ENCODE measurements at places on chromosomes 7 and 10.

- no peak for DNase-seq
These were observed 48.5 kb downstream of the CALD1 start for GRCh38 chr7:134827889-134828288.

DNA sequence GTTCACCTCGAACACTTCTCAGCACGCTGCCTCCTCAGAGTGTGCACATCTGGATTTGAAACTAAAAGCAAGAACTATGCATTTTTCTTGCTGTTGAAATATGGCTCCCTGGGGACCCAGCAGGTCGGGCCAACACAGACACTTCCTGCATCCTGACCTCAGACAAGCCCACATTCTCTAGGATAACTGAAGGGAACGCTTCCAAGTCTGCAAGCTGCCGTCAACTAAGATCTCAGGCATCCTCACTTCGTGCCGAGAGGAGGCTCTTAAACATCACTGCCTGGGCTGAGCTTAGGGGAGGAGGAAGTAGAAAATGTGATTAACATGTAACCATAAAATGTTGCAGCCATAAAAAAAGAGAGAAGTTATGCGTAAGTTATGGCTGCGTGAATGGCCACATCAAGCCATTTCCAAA, 65.5 kb downstream of the PYROXD2 start:
- no peak for DNase-seq

DNA sequence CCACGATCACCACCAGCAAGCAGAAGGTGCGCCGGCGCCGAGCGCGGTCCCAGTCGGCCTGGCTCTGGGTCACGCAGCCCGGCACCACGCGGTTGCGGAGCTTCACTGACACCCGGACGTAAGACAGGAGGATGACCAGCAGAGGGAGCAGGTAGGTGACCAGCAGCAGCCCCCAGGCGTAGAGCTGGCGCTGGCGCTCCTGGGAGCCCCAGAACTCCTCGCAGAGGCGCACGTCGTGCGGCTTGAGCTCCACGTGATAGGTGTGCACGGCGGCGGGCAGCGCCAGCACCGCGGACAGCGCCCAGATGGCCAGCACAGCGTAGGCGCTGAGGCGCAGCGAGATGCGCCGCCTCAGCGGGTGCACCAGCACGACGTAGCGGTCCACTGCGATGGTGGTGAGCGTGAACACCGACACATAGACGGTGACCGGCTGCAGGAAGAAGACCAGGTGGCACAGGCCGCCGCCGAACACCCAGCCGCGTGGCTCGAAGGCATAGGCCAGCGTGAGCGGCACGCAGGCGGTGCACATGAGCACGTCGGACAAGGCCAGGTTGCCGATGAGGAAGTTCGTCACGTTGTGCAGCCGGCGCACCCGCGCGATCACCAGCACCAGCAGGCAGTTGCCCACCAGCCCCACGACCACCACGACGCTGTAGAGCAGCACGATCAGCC, 920 bp downstream of the PRLHR start:
- peak; percentile 5 for DNase-seq

GRCh38 chr7:38831259-38831996, 77.6 kb downstream of the VPS41 start:
- no peak for DNase-seq

DNA sequence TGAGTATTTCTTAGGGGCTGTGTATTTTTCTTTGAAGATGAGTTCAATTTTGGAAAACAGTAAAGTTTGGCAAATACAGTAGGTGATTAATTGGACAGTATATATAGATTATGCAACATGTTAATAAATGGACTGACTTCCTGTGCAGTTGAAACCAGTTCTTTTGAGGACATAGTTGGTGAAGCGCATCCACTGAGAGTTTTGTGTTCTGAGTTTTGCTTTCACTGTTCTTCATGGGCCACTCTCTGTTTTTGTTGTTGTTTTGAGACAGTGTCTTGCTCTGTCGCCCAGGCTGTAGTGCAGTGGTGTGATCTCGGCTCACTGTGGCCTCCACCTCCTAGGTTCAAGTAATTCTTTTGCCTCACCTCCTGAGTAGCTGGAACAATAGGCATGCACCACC, 109.0 kb downstream of the SDHAF3 start:
- DNase-seq = no peak

DNA sequence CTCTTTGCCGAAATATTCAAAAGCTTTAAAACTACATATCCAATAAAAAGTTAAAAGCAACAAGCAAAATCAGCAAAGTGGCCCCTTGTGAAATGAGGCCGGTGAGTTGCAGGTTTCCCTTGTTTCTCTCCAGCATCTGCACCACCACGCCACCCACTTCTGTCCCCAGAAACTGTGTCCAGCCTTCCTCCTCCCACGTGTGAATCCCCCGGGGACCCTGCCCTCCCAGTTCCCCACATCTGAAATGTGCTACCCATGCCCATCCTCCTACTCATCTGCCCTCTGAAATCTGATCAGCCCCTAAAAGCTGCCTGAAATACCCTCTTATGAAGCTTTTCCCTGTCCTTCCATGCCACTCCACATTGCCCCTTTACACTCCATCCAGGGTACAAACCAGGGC, 3.8 kb downstream of the ALOX5 start:
- no peak for DNase-seq

DNA sequence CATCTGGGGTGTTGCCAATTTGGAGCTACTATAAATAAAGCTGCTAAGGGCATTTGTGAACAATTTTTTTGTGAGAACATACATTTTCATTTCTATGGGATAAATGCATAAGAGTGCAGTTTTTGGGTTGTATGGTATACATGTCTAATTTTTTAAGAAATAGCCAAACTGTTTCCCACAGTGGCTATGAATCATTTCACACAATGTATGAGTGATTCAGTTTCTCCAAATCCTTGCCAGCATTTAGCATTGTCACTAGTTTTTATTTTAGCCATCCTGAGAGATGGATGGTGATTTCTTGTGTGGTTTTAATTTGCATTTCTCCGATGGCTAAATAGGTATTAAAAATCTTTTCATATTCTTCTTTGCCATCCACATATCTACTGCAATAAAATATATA, 105.3 kb downstream of the AMPH start:
- no peak for DNase-seq

DNA sequence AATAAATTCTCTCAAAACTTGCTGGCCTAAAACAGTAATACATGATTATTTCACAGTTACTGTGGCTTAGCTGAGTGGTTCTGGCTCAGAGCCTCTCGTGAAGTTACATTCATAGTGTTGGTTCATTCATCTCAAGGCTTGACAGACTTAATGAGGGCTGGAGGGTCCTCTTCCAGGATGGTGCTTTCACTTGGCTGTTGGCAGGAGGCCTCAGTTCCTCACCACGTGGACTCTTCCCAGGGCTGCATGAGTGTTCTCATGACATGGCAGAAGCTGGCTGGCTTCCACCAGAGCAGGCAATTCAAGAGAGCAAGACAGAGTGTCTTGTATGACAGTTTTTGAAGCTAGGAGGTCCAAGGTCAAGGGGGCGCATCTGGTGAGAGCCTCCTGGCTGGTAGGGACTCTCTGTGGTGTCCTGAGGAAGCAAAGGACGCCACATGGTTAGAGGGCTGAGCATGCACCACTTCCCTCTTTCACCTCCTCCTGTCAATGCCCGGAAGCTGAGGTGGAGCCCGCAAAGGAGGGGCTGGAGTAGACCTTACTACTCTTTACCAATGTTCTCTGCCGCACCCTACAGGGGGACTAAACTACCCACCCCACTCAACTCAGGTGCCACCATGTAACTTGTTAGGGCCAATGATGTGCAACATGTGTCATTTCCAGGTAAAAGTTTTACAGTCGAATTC, 58.2 kb upstream of the YAE1 start:
- no peak for DNase-seq

DNA sequence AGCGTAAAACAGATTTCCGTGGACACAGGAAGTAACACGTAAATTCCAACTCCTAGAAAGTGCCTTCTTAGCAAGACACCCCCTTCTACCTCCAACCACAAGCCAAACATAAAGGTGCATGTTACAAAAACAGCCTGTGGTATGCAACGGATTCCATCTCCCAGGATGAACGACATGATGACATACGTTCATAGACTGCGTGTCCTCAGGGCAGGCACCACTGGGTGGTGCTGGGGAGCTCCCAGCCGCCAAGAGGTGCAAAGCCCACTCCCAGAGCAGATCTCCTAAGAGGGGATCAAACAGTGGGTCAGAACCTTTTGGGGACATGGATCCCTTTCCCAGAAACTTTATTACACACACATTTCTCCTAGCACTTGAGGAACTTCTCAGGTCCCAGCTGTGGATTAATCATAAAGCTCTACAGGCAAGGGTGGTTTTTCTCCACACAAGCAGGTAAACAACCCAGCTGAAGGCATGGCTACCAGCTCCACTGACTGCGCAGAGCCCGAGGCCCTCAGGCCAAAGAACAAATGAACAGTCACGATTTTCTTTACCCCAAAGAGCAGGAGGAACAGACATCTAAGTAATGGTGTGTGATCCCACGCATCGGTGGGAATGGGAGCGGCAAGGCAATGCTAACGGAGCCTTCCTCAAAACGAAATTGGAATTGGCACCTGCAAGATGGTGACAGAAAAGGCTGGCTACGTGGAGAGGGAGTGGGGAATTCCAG, 13.8 kb downstream of the PSAP start:
- no peak for DNase-seq

- DNase-seq = no peak
These were observed 30.5 kb downstream of the ARHGAP22 start for GRCh38 chr10:48574322-48574796.

GRCh38 chr10:22453948-22454591, 108.8 kb downstream of the SPAG6 start:
- no peak for DNase-seq

DNA sequence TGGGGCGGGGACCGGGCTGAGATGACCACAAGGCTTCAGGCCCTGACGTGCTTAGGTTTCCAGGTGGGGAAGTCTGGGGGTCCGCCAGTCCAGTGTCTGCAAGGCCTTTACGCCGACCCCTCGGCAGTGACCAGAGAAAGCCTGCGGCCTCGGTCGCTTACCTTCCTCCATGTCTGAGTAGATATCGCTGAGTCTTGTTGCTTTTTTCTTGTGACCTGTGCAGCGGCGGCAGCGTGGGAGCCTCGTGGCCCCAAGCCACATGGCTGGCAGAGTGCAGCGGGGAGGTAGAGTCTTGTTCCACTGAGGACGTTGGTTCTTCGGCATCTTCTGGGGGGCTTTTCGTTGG, 329 bp downstream of the NOLC1 start:
- no peak for DNase-seq

DNA sequence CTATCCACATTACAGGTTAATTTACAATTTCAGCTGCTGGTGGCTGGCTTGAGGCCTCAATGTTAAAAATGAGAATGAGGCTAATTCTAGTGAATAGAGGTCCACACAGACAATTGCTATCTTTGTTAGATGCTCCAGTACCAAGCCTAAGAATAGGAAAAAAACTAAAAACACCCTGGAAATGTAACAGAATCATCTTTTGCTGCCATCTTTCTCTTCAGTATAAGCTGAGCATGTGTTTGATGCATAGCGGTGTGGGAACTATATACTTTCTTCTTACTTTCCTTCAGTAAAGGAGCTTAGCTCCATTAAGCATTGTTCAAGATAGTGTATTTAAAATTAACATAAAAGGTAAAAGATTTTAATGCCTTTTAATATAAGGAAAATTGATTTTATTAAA, 5.6 kb downstream of the TMEM229A start:
- no peak for DNase-seq

- DNase-seq = peak; percentile 28
These were observed 7.7 kb downstream of the ZSCAN25 start for GRCh38 chr7:99624484-99624883.

DNA sequence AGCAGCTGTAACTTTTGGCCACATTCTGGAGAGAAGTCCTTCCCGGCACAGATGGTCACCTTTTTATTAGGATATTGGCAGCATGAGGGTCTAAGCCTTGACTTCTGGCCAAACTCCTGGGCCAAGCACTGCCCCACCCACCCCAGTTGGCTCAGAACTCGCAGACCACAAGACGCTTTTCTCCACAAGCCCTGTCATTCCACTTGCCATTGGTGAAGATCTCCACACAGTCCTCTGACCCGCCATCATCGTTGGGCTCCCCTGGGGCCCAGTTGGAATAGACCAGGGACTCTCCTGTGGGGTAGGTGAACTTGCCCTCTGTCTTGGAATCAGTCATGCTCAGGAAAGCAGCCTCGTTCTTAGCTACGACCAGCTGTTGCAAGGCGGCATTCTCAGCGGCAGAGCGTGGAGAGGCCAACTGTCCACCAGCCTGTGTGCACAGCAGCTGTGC, 11.2 kb downstream of the SFTPD start:
- no peak for DNase-seq

DNA sequence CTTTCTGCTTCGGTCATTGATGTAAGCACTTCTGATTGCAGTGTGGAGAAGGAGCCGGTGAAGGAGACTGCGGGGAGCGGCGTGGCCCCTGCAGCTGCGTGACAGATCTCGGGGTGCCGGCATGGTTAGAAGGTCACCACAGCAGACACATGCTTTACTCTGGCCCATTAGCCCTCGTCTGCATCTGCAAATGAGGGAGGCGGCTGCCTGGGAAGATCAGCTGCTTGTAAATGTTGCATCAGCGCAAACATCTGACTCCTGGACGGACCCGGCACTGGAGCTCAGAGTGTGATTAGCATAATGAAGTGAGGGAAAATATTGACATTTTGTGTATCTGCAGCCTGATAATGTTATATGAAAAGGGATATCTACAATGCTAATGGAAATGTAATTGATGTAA, 30.5 kb upstream of the MNX1 start:
- no peak for DNase-seq

DNA sequence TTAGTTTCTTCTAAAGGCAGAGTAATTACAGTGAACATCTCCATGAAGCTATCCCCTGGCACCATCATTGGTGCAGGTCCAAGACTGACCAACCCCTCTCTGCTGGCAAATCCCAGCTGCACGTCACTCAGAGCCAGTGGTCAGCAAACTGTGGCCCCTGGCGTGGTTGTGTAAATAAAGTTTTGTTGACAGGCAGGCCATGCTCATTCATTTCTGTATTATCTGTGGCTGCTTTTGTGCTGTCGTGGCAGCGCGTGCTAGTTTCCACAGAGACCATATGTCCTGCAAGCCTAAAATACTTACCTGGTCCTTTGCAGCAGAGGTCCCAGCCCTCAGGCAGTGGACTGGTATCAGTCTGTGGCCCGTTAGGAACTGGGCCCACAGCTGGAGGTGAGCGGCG, 117.6 kb upstream of the NPS start:
- no peak for DNase-seq

- no peak for DNase-seq
These were observed 487.6 kb downstream of the GLRX3 start for GRCh38 chr10:130623680-130624267.
